ENCODE measurements at places on chromosomes 11 and 22. TPM values are rescaled to one million over a fixed set of nuclear protein-coding genes. Genes with fewer than 3 reads are reported as not detected.

DNA sequence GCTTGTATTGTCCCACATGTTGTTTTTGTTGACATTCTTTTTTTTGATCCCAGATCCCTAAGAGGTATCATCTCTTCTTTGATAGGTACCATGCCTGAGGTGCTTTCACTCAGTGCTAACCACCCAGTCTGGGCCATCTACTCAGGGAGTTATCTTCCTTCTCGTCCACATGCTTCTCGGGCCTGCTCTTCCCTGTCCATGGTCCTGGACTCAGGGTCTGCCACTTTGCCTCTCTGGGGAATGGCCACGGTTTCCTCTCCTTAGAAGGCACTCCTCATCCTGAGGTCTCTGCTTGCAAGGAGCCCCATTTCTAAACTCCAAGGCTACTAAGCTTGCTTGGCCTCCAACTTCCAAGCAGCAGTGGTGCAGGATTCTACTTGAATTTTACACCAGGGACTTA lies 227.0 kb upstream of the NCAM1 start:
- no peaks in the 10 kb centered on the region for H3K27me3 ChIP-seq
- DNase-seq: peak; percentile 55
- no peak overlapping the region for H3K27ac ChIP-seq

GRCh38 chr11:72585762-72586311 lies 88.4 kb downstream of the PDE2A start:
- H3K36me3 ChIP-seq: no peaks in the 10 kb centered on the region
- no peaks in the 10 kb centered on the region for H3K4me1 ChIP-seq
- H3K27ac ChIP-seq: no peak overlapping the region
- peaks cover 59% of the 10 kb centered on the region for H3K27me3 ChIP-seq
- DNase-seq: peak; percentile 66

DNA sequence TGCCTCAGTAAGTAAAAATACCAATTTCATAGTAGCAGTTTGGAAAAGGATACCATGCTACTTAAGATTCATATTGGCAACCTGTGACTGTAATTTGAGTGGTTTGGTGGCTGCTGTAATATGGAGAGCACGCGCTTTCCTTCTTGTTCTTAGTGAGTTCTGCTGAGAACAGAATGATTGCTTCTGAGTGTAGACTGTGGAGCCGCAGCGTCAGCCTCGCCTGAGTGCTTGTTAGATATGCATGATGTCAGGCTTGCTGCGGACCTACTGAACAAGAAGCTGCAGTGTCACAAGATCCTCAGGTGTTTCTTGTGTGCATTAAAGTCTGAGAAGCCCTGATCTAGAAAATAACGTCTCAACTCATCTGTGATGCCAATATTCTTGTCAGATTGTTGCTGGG lies 143.2 kb downstream of the ARHGAP42 start:
- H3K27ac ChIP-seq: no peak overlapping the region
- no peak overlapping the region for H3K4me3 ChIP-seq
- no peaks in the 10 kb centered on the region for H3K27me3 ChIP-seq
- no peaks in the 10 kb centered on the region for H3K36me3 ChIP-seq
- H3K4me1 ChIP-seq: peaks cover 7% of the 10 kb centered on the region

GRCh38 chr22:19626666-19627065 lies 87.6 kb upstream of the SEPTIN5 start:
- no peak for DNase-seq
- no peaks in the 10 kb centered on the region for H3K36me3 ChIP-seq
- peaks cover 11% of the 10 kb centered on the region for H3K27me3 ChIP-seq
- no peak overlapping the region for H3K27ac ChIP-seq
- no peaks in the 10 kb centered on the region for H3K4me1 ChIP-seq

GRCh38 chr22:29313126-29313575 lies 2.3 kb downstream of the RASL10A start:
- H3K27ac ChIP-seq: no peak overlapping the region
- H3K4me3 ChIP-seq: no peak overlapping the region
- peaks cover 21% of the 10 kb centered on the region for H3K4me1 ChIP-seq
- DNase-seq: peak; percentile 68
- H3K27me3 ChIP-seq: peaks cover 26% of the 10 kb centered on the region

DNA sequence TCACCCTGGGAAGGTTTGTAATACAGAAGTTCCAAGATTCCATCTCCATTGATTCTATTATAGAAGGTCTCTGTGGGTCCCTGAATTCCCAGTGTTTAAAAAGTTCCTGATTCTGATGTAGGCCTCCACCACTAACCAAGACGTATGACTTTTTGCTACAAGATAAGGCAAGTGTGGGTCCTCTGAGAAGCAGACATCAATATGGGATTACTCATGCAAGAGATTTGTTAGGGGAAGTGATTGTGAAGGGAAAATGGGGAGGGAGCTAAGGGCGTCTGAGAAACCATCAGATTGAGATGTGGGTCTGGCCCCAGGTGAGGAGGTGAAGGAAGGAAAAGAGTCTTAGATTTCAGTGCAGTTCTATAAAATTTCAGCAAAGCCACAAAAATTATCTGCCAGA lies 10.2 kb upstream of the LGR4 start:
- H3K36me3 ChIP-seq: no peaks in the 10 kb centered on the region
- H3K27ac ChIP-seq: no peak overlapping the region
- peaks cover 4% of the 10 kb centered on the region for H3K4me1 ChIP-seq
- no peak for DNase-seq
- H3K27me3 ChIP-seq: no peaks in the 10 kb centered on the region

DNA sequence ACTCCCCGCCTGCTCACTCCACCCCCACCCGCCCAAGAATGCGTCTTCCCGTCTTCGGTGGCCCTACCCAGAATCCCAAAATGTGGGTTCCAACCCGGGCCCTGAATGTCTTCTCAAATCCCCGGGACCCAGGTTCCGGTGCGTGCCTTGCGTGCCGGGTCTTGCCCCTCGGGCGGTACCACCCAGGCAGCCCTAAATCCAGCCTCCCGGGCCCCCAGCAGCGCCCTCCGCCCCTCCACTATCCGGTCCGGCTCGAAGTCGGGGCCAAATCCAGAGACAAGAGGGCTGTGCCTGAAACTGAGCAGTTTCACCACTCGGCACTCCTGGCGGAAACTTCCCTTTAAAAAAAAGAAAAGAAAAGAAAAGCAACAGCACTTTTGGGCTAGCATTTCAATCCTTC lies 16.3 kb upstream of the CCT8L2 start:
- H3K27ac ChIP-seq: no peak overlapping the region
- H3K4me3 ChIP-seq: no peak overlapping the region
- H3K36me3 ChIP-seq: no peaks in the 10 kb centered on the region

GRCh38 chr11:2178906-2179494 lies 7.4 kb upstream of the TH start:
- peaks cover 19% of the 10 kb centered on the region for H3K27me3 ChIP-seq
- no peak overlapping the region for H3K27ac ChIP-seq
- no peaks in the 10 kb centered on the region for H3K36me3 ChIP-seq
- peaks cover 11% of the 10 kb centered on the region for H3K4me1 ChIP-seq

DNA sequence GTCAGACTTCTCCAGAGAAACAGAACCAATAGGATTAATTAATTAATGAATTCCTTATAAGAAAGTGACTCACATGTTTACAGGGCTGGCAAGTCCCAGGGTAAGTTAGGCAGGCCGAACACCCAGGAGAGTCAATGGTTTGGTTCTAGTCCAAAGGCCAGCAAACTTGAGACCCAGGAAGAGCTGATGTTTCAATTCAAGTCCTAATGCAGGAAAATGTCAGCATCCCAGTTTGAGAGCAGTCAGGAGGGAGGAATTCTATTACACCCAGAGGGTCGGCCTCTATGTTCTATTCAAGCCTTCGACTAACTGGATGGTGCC lies 466.0 kb downstream of the INSC start:
- H3K4me1 ChIP-seq: no peaks in the 10 kb centered on the region
- DNase-seq: no peak
- H3K36me3 ChIP-seq: no peaks in the 10 kb centered on the region
- H3K27ac ChIP-seq: no peak overlapping the region
- no peak overlapping the region for H3K4me3 ChIP-seq
- H3K27me3 ChIP-seq: no peaks in the 10 kb centered on the region

DNA sequence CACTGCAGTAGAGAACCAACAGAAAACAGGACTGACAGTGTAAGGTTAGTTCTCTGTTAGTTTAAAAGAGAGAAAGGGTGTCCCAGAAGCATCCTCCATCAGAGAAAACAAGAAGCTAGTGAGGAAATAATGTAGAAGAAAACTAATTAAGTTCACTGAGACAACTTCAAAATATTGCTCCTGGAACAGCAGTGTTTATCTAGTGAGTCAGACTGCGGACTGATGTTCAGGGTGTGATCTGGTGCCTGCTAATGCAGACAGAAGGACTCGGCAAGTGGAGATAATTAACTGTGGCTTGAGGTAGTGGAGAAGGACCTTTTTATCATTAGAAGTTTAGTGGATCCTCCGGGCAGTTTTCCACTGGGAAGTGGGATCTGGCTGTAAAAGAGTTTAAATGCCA lies 55.4 kb downstream of the CDON start:
- no peaks in the 10 kb centered on the region for H3K36me3 ChIP-seq
- peaks cover 5% of the 10 kb centered on the region for H3K27me3 ChIP-seq
- H3K4me1 ChIP-seq: peaks cover 10% of the 10 kb centered on the region
- DNase-seq: peak; percentile 74

DNA sequence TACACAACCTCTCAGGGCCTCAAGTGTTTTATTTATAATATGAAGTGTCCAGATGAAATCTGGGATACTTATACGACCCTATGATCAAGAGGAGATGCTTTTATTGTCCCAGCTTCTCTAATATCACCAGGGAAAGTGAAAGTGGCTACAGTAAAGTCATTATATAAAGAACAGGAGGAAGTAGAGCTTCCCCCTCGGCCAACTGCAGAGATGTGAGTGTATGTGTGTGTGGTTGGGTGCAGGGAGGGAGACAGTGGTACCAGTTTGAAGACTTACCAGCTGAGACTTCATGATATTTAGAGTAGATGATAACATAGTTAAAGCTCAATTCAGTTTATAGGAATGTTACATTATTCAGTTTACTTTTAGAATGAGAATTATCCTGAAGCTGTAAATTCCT lies 373.6 kb upstream of the DDI1 start:
- no peak overlapping the region for H3K27ac ChIP-seq
- DNase-seq: no peak
- no peaks in the 10 kb centered on the region for H3K27me3 ChIP-seq

GRCh38 chr11:114311946-114312345 lies 15.7 kb downstream of the NNMT start:
- no peak for DNase-seq
- peaks cover 60% of the 10 kb centered on the region for H3K4me1 ChIP-seq
- no peaks in the 10 kb centered on the region for H3K27me3 ChIP-seq
- peaks cover 73% of the 10 kb centered on the region for H3K36me3 ChIP-seq

GRCh38 chr11:130095326-130095725 lies 25.6 kb downstream of the APLP2 start:
- H3K4me1 ChIP-seq: no peaks in the 10 kb centered on the region
- peaks cover 7% of the 10 kb centered on the region for H3K27me3 ChIP-seq
- no peaks in the 10 kb centered on the region for H3K36me3 ChIP-seq
- DNase-seq: no peak
- no peak overlapping the region for H3K27ac ChIP-seq
- H3K4me3 ChIP-seq: no peak overlapping the region

DNA sequence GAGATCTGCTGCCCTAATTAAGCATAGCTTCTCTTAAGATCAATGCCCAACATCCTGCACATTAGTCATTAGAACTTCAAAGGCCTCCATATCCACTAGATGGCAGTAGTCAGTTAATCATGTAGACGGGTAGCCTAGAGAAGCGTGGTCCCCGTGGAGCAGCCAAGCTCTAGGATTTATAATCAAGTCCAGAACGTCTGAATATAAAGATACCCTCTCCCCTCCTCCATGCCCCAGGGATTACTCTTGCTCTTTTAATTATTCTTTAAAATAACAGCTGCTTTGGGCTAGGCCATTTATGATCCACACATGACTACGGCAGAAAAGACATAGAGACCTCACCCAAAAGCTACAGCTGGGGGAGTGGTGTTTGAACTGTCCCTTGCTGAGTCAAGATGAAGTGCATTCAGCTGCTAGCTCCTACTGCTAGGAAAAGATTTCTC lies 327.6 kb upstream of the PLET1 start:
- no peak overlapping the region for H3K4me3 ChIP-seq
- no peaks in the 10 kb centered on the region for H3K36me3 ChIP-seq
- peaks cover 5% of the 10 kb centered on the region for H3K27me3 ChIP-seq
- no peak overlapping the region for H3K27ac ChIP-seq

- DNase-seq: peak; percentile 68
- H3K27ac ChIP-seq: no peak overlapping the region
- H3K36me3 ChIP-seq: no peaks in the 10 kb centered on the region
- H3K4me3 ChIP-seq: no peak overlapping the region
- no peaks in the 10 kb centered on the region for H3K27me3 ChIP-seq
- H3K4me1 ChIP-seq: peaks cover 14% of the 10 kb centered on the region
These were observed 32.4 kb upstream of the PDGFB start for GRCh38 chr22:39277142-39277607.

GRCh38 chr11:46617972-46618314 lies 590 bp downstream of the ATG13 start:
- peak overlapping the region; percentile 94 for H3K4me3 ChIP-seq
- peak overlapping the region; percentile 95 for H3K27ac ChIP-seq
- 0 out of 2 replicates have a peak, but pooled peaks cover 7% of the 10 kb centered on the region for H3K36me3 ChIP-seq
- peaks cover 18% of the 10 kb centered on the region for H3K4me1 ChIP-seq
- no peak for DNase-seq
- no peaks in the 10 kb centered on the region for H3K27me3 ChIP-seq

DNA sequence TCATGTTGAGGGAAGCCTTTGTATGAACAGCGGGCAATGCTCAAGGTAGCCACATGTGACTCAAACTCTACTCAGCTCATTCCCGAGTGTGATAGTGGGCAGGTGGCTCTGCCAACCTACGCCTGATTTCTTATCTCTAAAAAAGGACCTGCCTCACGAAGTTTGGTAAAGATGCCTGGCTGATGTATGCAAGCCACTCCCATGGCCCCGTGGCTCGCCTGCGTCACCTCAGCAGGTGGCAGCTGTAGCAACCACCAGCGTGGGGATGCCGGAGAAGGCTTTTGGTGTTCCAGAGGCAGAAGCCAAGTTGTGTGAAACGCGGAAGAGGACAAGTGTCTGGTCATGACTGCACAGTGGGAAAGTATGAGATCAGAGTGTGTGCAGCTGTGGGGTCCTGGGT lies 5.4 kb downstream of the FADS2 start:
- no peak overlapping the region for H3K27ac ChIP-seq
- no peaks in the 10 kb centered on the region for H3K27me3 ChIP-seq
- H3K4me3 ChIP-seq: no peak overlapping the region

GRCh38 chr22:36875741-36876140 lies 14.9 kb downstream of the NCF4 start:
- peaks cover 26% of the 10 kb centered on the region for H3K4me1 ChIP-seq
- H3K36me3 ChIP-seq: no peaks in the 10 kb centered on the region
- peaks cover 8% of the 10 kb centered on the region for H3K27me3 ChIP-seq
- no peak overlapping the region for H3K27ac ChIP-seq
- DNase-seq: no peak

GRCh38 chr11:79525257-79525656 lies 84.4 kb upstream of the TENM4 start:
- no peaks in the 10 kb centered on the region for H3K4me1 ChIP-seq
- H3K4me3 ChIP-seq: no peak overlapping the region
- DNase-seq: no peak
- no peaks in the 10 kb centered on the region for H3K27me3 ChIP-seq

The TEX12 gene
- total RNA-seq: 2.2 TPM

The LRRC56 gene
- not detected for total RNA-seq

The DDI1 gene
- not detected for total RNA-seq

The EFCAB6 gene
- 3.5 TPM for total RNA-seq

The CLDN5 gene
- not detected for total RNA-seq

The GTSE1 gene
- 6.1 TPM for total RNA-seq

The CD44 gene
- 506 TPM for total RNA-seq

The OR8I2 gene
- total RNA-seq: not detected

The OTOG gene
- not detected for total RNA-seq

The SHANK3 gene
- total RNA-seq: 0.51 TPM

The TREH gene
- not detected for total RNA-seq

Measured in GM23248 (cell line).